ENCODE measurements at places on chromosomes 4 and X. TPM values are rescaled to one million over a fixed set of nuclear protein-coding genes. Genes with fewer than 3 reads are reported as not detected.
A peak's percentile ranks its signal among the peaks of the same experiment; 100 is the strongest.

The NPY1R gene
- total RNA-seq = not detected

The FBXW7 gene
- 42.2 TPM for total RNA-seq

The CYBB gene
- not detected for total RNA-seq

- no peak for DNase-seq
Measured at GRCh38 chr4:104964410-104965175, 182.1 kb upstream of the TET2 start.

DNA sequence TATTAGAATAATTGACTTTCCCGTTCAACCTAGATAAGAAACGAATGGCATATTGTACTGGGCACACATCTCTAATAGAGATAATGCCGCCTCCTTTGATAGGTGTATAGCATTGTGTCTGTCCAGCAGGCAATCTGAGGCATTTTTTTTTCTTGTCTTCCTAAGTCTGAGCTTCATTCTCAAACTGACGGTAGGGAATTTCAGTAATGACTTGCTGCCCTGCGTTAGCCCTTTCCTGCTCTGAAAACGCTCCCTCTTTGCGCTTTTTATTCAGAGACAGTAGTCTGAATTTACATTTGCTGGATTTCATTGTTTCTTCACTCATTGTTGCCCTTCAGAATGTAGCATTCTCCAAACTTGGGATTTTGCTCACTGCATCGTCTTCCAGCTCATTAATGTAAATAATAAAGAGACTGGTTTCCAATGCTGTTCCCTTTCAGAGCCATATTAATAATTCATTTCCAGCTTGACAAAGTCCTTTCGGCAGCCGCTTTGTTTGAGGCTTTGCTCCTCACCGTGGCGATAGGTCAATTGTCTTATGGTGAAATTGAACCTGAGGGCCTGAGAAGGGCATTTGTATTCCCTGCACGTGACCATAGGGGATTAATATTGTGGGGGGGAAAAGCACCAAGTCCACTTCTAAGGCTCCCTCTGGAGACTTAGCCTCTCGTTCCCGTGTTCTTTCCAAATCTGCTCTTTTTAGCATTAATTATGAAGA, 412.1 kb downstream of the SMARCA1 start:
- DNase-seq = no peak

The ARHGAP6 gene
- not detected for total RNA-seq

DNA sequence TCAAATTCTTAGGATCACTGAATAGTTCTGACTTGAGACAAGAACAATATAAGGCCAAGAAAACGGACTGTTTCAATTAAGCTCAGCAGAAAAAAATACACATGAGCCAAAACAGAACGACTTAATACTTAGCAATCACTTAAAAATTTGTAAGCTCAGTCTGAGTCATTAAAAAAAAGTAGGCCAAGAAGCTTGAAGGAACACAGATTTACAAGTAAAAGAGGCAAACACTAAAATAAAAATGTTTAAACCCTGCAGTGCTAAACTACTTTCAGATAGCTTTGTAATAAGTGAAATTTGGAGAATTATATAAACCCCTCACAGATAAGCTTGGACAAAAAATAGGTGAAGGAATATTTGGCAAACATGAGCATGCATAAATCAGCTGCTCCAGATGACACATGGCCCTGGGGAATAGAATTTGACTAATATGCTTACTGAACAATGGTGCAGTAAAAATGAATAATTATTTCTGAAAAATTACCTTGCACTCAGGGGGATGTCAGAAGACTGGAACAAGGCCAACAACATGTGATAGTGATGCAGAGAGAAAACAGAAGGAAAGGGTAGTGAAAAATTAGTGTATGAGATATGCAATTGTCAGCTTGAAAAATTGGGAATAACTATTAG, 49.6 kb downstream of the LNX1 start:
- DNase-seq = no peak

DNA sequence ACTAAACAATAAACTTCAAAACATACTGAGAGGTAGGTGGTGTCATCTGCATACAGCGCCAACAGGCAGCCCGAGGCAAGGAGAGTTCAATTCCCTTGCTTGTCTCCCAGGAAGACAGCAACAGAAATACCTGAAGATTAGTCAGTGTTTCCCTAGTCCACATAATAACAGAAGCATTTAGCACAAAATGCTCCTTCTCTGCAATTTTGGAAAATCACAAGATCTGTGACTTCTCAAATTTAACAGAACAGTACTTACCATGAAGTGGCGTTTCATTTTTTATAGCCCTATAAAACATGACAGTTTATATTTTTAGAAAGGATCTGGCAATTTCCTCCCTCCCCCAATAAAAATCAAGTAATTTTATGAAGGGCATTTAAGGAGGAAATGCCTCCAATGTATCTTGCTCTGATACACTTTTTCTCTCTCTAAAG, 67.1 kb upstream of the MYOZ2 start:
- DNase-seq = no peak

The MUC7 gene
- not detected for total RNA-seq

The DCAF16 gene
- 47.1 TPM for total RNA-seq

- DNase-seq = peak; percentile 60
Measured at GRCh38 chrX:10166731-10167151, 10.0 kb downstream of the CLCN4 start.

The TRIM75 gene
- not detected for total RNA-seq

DNA sequence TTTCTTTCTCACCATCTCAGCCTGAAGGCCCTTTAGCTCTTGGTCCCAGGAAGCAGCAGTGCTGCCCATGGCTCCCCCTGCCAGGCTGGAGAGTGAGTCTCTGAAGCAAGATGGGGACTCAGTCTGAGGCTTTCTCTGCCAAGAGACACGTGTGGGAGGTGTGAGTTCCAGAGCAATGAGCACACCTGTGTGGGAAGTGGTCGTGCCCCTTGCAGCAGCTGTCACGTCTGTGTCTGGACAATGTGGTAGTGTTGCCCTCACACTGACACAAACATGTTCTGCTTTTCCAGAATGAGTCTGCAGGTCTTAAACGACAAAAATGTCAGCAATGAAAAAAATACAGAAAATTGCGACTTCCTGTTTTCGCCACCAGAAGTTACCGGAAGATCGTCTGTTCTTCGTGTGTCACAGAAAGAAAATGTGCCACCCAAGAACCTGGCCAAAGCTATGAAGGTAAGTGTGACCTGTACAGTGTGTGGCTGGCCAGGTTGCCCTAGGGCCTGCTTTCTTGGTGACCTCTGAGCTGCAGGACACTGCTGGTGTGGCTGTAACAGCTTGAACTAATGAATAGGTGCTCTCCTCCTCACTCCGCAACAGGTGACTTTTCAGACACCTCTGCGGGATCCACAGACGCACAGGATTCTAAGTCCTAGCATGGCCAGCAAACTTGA, 1.9 kb downstream of the TACC3 start:
- peak; percentile 82 for DNase-seq

- DNase-seq = no peak
Measured at GRCh38 chr4:139828966-139829664, 163.5 kb downstream of the MGST2 start.

DNA sequence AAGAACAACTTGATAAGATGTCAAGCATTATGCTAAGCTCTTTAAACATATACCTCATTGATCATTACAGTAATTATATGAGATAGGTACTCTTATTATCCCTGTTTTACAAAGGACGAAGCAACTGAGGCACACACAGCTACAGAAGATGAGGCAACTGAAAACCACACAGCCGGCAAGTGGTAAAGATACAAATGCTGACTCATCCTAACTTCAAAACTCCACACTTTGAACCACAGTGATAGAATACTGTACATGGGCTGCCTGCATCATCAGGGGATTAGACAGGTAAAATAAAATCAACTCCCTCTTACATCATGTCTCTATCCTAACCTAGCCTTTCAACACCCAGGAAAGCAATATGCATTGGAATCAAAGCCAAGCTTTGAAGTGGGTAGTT, 47.8 kb downstream of the LHFPL1 start:
- no peak for DNase-seq

DNA sequence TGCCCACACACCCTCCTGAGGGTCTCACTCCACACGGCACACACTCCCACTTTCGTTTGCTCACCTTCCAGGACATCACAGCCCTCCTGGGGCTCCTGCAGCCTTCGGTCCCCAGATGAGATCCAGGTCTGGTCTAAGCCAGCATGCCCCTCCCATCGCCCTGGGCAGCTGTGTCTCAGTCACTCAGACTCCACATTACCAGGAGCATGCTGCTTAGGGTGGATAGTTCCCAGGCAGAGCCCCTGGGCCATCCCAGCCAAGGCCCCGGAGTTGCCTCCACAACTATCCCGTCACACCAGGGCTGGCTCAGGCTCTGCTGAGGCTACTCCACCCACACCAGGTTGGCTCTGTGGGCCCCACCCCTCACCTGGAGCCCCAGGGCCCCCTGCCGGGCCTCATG, 50.4 kb upstream of the PSAPL1 start:
- no peak for DNase-seq

GRCh38 chr4:13171292-13172057, 312.7 kb downstream of the RAB28 start:
- DNase-seq = no peak

GRCh38 chrX:15107367-15107988, 162.4 kb downstream of the ASB9 start:
- DNase-seq = peak; percentile 55

- peak; percentile 66 for DNase-seq
Measured at GRCh38 chrX:100895365-100896075, 21.4 kb upstream of the NOX1 start.

- no peak for DNase-seq
Measured at GRCh38 chr4:8386731-8387130, 53.8 kb downstream of the ACOX3 start.

- peak; percentile 96 for DNase-seq
Measured at GRCh38 chr4:75940692-75941253, at the start of gene NAAA. TSS of gene NAAA (minus strand) at chr4:75941013. CDS start at chr4:75940949, 64 bp downstream.

DNA sequence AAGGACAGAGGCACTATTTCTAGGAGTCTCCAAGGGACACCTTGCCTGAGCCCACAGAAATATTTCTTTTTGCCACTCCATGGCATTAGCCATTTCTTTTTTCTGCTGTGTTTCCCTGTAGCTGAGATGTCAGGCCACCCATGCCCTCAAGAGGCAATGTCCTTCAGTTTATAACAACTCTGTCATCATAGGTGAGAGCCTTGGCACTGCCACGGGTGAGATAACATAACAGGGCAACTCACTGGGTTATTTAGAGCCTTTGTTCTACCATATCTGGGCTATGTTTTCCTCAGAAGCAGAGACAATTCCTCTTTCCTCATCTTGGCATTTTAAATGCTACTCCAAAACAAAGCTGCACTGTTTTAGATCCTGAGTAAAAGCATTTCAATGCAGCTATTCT, 99.9 kb upstream of the MAOA start:
- no peak for DNase-seq

Measured in activated CD4-positive, alpha-beta T cell treated with anti-CD3 and anti-CD28 coated beads, Interleukin-2, amount 10 ng/mL, durations not matched to agents 24 days and 14 days (primary cell).